ENCODE measurements at places on chromosomes 5 and 9. TPM values are rescaled to one million over a fixed set of nuclear protein-coding genes. Genes with fewer than 3 reads are reported as not detected.
A peak's percentile ranks its signal among the peaks of the same experiment; 100 is the strongest.

- no peak for DNase-seq
Observed at GRCh38 chr9:1101846-1102641, 51.9 kb downstream of the DMRT2 start.

- no peak for DNase-seq
Observed at GRCh38 chr5:112555691-112556090, 136.6 kb upstream of the EPB41L4A start.

DNA sequence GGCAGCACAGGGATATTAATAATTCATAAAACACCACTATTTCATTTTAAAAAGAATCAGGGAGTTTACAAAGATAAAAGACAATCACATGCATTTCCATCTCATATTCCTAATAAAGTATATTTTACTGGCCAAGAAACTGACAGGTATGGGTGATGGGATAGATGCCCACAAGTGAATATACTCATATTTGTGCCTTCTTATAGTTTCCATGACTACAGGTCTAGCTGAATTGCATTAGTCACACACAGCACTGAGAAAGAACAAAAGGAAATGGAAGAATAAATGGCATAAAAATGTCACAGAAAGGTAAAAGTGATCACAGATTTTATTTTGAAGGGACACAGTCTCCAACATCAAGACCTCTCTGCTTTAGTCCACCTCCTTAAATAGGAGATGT lies 193.5 kb downstream of the PLK2 start:
- DNase-seq, result no peak

- DNase-seq, result peak; percentile 73
Observed at GRCh38 chr9:124771867-124772679, 962 bp upstream of the NR6A1 start.

DNA sequence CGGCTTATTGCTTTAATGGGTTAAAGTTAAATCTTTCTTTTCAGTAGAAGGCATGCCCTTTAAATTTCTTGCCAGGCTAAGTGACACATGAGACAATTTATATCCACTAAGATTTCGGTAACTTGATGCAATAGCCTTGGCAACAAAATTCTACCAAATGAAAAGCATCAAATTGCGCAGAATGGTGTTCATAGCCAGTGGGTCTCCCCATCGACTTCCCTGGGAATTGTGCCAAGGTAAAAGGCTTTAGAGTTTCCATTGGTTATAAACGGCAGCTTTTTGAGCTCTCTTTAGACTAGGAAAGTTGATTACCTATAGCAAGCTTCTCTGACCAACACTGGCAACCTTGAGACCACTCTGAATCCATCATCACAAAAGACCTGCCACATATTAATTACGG lies 358.4 kb downstream of the ARRDC3 start:
- no peak for DNase-seq

- no peak for DNase-seq
Observed at GRCh38 chr9:2729003-2729402, 11.7 kb downstream of the KCNV2 start.

DNA sequence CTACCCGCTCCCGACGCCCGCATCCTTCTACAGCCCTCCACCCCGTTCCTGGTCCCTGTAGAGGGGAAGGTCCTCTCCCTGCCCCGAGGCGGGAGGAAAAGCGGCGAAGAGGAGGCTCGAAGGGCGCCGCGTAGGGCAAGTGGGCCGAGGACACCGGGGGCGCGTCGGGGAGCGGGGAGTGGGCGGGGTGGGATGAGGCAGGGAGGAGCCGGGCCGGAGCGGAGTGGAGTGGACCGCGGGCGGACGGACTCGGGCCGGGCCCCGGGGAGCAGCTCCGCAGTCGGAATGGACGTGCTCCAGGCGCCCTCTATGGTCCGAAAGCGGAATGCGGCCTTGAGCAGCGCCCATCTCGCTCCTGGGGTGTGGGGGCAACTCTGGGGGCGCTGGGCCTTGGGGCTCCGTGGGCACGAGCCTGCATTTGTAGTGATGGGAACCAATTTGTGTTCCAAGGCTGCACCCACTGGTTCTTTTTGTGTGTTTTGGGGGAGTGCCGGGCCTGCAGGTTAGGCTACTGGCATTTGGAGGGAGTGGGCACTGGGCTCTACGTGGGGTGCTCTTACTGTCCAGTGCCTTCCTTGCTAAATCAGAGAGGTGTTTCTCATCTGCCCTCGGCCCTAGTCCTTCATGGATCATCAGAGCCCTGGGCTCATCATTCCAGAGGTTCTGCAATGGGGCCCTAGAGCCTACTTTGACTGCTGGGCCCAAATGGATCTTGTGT lies 7.3 kb downstream of the IRX1 start:
- peak; percentile 6 for DNase-seq

GRCh38 chr5:113495422-113495841 lies 7.2 kb upstream of the MCC start:
- DNase-seq, result no peak

Gene FAM78A
- 2.3 TPM for polyA plus RNA-seq

GRCh38 chr5:71932655-71933338 lies 174.5 kb upstream of the MAP1B start:
- peak; percentile 91 for DNase-seq

Gene ANGPTL2
- polyA plus RNA-seq, result 15.5 TPM

Gene GABRA1
- polyA plus RNA-seq, result 0.61 TPM

GRCh38 chr9:126336736-126337325 lies 10.2 kb downstream of the MVB12B start:
- no peak for DNase-seq

Gene SPINK7
- polyA plus RNA-seq, result 0.06 TPM

- no peak for DNase-seq
Observed at GRCh38 chr5:72622170-72622760, 115.1 kb upstream of the ZNF366 start.

GRCh38 chr5:14870337-14871213 lies 1.0 kb downstream of the ANKH start:
- no peak for DNase-seq

- no peak for DNase-seq
Observed at GRCh38 chr9:82062245-82062644, 73.7 kb downstream of the SPATA31D1 start.

Gene EQTN
- 0.34 TPM for polyA plus RNA-seq

Gene DHX29
- 28.3 TPM for polyA plus RNA-seq

Gene DIPK1B
- 13.3 TPM for polyA plus RNA-seq

GRCh38 chr5:417301-418161 lies 25.4 kb upstream of the EXOC3 start:
- DNase-seq, result no peak

DNA sequence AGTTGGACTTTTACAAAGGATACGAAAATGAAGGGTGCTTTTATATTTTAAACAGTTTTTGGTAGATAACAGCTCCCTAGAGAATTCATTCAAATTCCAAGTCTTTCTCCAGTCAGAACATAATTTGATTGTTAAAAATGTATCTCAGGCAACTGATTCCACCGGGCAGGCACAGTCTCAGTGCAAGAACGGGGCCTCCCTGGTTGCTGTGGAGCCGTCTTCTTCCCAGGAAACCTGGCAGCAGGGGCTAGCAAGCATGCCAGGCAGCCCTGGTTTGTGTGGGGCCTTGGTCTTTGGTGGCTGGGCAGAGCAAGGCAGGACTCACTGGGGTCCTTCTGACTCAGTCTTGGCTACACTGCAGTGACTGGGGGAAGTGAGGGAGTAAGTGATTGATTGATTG lies 143.5 kb downstream of the NXNL2 start:
- no peak for DNase-seq

GRCh38 chr9:16331031-16331430 lies 539.4 kb downstream of the BNC2 start:
- no peak for DNase-seq

Gene CTNND2
- polyA plus RNA-seq, result 2.8 TPM

GRCh38 chr9:21974343-21974721 lies 19.9 kb downstream of the CDKN2A start:
- DNase-seq, result no peak

- no peak for DNase-seq
Observed at GRCh38 chr5:39891376-39891775, 466.6 kb upstream of the DAB2 start.

GRCh38 chr5:173974688-173975239 lies 14.2 kb upstream of the C5orf47 start:
- DNase-seq, result peak; percentile 93

Gene PRRX2
- 1.6 TPM for polyA plus RNA-seq

DNA sequence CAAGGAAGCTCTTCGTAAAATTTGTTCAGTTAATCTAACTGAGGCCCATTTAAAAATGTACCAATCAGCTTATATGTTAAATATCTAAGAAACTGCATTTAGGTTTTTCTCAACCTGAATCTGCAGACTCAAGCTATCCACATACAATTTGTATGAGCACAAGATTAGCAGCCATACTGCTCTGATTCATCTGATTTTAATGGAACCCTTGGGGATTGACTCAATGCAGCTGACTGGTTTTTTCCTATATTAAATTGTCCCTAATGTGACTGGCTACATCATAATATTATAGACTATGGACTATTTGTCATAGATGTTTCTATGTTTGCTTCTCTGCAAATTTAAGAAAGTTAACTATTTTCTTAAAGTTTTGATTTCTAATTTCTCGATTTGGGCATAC lies 451.0 kb upstream of the TUSC1 start:
- DNase-seq, result no peak

DNA sequence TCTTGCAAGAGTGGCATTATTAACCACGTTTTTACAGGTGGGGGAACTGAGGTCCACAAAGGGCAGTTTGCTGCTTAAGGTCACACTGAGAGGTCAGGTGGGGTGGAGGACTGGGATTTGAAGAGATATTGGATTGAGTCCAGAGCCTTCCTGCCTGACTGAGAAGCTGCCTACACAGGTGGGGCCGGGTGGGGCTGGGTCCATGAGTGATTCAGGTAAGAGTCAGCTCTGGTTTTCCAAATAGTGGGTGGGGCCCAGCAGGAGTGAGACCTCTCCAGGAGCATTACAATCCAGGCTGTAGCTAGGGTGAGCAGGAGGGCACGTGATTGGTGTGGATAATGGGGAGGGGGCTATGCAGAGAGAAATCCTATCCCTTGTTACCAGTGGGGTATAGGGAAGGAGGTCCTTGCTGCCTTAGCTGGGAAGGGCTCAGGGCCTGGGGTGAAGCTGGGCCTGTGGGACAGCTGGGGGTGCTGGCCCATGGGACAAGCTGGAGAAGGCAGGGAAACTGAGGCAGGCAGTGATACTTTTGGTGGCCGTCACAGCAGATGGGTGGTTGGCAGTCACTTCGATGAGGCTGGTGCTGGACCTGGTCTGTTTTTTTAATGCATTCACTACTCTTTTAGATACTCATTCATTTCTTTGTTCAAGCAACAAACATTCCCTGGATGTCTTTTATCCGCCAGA lies 2.9 kb upstream of the PTGS1 start:
- DNase-seq, result no peak

- DNase-seq, result no peak
Observed at GRCh38 chr9:100086097-100086635, 12.6 kb downstream of the ERP44 start.

Gene ASS1
- 704 TPM for polyA plus RNA-seq

GRCh38 chr5:90173299-90174030 lies 236.1 kb downstream of the CETN3 start:
- DNase-seq, result no peak

DNA sequence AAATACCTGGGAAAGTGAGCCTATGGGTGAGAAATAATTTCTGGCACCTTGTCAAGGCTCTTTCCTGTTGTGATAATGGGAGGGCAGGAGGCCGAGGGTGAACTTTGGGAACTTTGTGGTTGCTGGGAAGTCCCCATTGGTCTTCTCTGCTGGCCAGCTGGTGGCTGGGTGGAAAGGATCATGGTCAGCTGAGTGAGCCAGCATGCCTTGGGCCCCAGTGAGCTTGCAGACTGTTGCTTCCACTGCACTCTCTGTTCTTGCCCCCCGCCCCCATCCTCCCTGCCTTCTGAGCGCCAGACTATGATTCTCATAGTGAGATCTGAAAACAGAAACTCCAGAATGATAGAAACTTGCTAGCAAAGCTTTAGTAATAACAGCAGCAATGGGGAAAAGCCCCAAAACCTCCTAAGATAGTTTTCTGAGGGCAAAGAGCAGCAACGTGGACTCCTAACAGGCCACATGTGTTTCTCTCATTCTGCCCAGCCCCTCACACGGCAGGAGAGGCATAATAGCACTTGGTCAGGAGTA lies 139.2 kb upstream of the SMARCA2 start:
- DNase-seq, result no peak
